ENCODE measurements at places on chromosomes 2 and 18.

DNA sequence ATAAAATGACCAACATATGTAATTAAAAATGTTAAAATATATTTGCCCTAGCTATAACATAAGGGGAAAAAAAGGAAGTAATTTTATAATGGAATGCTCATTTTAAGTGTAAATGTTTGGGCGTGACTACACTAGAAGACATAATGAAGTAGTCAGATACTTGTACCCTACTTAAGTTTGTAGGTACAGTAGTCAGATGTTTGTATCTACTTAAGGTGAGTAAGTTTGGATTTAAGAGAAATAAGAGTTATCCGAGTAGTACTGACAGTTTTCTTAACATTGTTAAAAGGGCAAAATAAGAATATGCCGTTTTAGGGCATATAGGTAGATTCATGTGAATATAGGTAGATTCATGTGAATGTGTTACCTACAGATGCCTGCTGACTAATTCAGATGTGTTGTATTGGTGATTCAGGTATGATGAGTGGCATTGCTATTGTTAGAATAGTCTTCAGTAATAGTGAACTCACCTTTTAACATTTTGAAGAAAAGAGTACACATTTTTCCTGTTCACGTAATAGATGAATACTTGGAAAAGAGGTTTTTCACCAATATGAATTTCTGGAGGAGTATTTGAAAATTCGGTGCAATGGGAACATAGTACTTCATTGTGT, 14.9 kb downstream of the VAPA start:
- DNase-seq = no peak

- DNase-seq = peak; percentile 8
Observed at GRCh38 chr18:5057386-5058348, 139.4 kb downstream of the AKAIN1 start.

GRCh38 chr2:239394346-239394945, 6.4 kb downstream of the HDAC4 start:
- DNase-seq = no peak

DNA sequence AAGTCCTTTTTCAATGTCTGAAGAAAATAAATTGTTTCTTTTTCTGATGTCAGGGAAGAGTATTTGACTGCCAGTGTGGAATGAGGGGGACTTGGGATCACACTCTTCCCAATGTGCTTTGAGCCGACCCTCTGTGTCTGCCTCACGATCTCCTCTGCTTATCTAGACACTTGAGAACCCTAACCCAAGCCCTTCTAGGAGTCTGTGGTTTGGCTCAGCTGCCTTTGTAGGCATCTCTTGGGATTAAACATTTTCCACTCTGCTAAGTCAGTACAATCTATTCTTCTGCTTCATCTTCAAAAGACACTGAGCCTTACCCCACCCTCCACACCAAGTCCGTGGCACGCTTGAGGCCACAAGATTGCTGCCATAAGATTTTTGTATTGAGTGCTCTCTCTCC, 19.4 kb downstream of the FAM110C start:
- no peak for DNase-seq

DNA sequence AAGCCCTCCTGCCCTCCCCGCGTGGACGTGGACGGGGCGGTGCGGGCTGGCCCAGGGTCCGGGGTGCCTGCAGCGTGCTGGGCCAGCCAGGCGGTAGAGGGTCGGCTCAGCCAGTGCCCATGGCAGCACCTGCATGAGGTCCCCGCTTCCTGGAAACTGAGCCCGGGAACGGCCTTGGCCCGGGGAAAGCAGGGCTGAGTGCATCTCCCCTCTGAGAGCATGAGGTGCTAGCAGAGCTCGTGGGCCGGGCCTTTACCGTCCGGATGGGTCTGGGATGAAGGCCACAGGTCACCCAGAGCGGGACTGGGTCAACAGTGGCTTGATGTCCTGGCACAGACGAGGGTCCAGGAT, 39.8 kb downstream of the TSHZ1 start:
- DNase-seq = no peak

GRCh38 chr2:226256709-226257376, 542.8 kb downstream of the IRS1 start:
- no peak for DNase-seq

DNA sequence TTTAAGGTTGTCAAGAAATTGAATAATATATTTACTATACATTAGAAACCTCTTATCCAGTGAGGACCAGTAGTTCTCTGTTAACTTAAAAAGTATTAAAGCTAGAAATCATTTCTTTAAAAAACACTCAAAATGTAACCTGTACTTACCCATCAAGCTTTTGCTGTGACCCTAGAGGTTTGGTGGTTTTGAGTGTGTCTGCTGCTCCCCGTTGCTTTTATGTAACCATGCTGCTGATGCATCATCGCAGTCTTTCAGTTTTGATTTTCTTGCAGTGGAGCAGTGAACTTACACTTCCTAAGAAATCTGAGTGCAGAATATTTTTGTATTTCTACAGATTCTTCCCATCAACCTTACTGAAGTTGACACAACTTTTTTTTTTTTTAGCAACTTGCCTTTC, 34.2 kb downstream of the MRPS9 start:
- DNase-seq = no peak

- DNase-seq = no peak
Observed at GRCh38 chr18:33697498-33697897, 119.5 kb downstream of the ASXL3 start.

- no peak for DNase-seq
Observed at GRCh38 chr2:641872-642815, 35.1 kb downstream of the TMEM18 start.

DNA sequence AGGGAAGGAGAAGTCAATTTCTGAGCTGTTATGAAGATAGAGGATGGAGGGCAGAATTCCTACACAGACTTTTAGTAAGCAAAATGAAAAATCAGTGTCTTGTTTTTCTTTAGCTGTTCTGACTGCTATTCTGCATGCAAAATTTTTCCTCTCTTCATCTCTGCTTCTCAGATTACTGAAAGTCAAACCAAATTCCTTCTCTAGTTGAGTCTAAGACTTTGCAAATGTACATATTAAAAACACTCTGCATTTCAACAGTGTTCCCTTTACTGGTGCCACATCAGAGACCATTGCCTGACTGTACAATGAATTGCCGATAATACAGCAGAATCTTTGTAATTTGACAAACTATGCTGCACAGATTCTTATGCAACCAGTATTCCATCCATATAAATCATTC, 198.8 kb downstream of the EXOC6B start:
- no peak for DNase-seq

GRCh38 chr2:120669121-120669952, 66.3 kb upstream of the GLI2 start:
- DNase-seq = no peak

- DNase-seq = no peak
Observed at GRCh38 chr2:11073776-11074175, 81.5 kb upstream of the SLC66A3 start.

- no peak for DNase-seq
Observed at GRCh38 chr2:236055471-236055870, 112.7 kb downstream of the GBX2 start.

- no peak for DNase-seq
Observed at GRCh38 chr18:79567481-79568147, 112.0 kb upstream of the CTDP1 start.

DNA sequence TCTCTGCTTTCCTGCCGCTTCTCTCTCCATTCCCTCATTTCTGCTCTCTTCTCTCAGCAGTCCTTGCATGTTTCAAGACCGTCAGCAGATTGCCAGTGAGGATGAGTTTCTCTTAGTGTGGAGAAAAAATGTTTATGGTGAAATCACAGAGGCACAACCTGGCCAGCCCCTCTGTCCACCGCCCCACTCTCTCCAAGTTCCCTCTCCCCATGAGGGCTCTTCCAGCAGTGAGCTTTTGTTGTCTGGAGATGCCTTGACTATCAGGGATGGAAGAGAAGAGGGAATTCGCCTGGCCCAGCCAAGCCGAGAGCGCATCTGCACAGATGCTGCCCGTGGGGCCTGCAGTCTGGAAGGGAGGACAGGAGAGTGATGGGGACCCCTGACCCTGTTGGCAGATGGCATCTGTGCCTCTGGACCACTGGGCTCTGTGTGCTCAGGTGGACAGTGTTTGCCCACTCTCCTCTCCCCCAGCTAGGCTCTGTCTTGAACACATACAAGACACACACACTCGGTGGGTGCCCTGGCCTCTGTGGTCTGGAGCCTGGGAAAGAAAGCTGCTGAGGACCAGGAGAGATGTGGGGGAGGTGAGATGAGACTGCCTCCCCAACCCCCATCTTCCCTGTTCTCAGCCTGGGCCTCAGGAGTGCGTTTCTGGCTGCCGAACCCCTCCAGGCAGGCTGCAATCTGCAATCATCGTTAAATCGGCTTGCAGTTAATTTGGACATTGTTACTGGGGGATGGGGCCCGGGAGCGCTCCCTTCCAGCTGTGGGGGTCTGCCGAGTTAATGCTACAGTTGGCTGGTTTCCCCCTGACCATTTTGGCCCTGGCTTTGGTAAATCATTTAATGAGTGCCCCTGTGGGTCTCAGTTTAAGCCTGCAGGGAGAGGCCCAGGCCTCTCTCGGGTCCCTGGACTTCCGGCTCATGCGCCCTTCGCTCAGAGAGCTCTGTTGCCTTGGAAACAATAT, 4.5 kb downstream of the ITM2C start:
- no peak for DNase-seq

- DNase-seq = no peak
Observed at GRCh38 chr2:97693476-97693875, 19.9 kb upstream of the ZAP70 start.

- DNase-seq = no peak
Observed at GRCh38 chr2:152594022-152594766, 123.1 kb downstream of the PRPF40A start.

DNA sequence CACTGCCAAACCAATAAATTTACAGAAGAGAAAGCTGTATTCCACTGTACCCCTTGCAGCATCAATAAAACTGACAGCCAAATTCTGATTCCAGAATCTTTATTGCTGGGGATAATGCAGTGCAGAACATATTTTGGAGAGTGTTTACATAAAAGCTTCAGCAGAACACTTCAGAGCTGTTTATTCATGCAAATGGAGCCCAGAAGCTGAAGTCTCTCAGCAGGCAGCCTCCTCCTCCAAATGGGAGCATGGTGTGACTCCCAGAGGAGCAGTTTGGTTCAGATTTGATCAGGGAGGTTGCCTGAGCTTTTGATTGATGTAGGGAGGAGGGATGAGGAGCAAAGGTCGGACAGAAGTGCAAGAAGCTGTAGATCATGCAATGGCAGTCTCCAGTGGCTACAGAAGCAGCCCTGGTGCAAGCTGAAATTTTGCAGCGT, 22.4 kb downstream of the LHCGR start:
- no peak for DNase-seq

GRCh38 chr2:138531913-138532312, 30.3 kb downstream of the SPOPL start:
- no peak for DNase-seq

DNA sequence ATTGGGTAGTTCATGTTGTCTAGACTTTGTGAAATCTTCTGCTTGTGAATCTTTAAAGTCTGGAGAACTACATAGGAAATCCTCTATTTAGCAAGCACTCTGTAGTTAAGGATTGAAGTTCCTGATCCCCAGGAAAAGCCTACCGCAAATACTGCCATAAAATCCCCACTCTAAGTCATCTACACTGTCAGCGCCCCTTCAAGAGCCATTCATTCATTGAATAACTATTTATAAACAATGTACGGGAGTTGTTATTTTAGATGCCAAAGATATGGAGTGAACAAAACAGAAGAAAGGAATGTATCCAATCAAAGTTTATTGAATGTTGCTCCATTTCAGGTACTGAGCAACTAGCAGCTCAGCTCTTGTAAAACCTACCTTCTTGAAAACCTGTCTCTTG, 36.5 kb upstream of the SLC39A10 start:
- no peak for DNase-seq

GRCh38 chr2:215579809-215580208, 143.9 kb upstream of the FN1 start:
- no peak for DNase-seq

GRCh38 chr2:158346032-158346431, 110.5 kb downstream of the CCDC148 start:
- no peak for DNase-seq

DNA sequence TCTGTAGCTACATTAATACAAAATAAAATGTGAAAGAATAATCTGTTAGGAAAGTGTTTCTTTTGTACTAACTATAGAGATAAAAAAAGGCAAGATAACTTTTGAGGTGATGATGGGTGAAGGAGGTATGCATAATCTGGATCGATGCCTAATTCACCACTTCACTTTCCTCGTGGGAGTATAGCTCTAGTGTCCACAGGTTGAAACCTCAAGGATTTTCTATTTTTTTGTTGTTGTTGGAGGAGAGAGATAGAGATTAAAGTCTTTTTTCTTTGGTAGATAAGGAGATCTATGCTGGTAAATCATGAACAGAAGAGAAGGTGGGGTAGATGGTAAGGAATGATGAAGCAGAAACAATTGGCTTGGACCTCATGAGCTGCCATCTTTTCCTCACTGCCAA, 635.3 kb upstream of the ZEB2 start:
- DNase-seq = no peak

DNA sequence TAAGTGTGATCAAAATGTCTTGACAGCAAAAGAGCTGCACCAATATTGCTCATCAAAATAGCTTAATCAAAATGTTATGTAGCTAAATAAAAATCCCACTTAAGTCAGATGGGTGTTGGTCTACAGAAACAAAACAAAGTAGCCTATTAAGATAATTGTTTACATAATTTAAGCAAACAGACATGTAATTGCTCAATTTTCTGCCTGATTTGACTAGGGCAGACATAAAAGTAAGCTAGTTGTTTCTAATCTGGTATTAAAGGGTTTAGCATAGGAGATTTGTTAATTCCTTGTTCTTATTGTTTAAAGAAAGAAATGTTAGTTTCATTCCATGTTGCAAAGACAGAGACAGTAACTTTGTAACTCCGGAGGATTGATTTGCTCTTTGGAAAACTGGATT, 11.5 kb upstream of the FEZ2 start:
- DNase-seq = no peak

DNA sequence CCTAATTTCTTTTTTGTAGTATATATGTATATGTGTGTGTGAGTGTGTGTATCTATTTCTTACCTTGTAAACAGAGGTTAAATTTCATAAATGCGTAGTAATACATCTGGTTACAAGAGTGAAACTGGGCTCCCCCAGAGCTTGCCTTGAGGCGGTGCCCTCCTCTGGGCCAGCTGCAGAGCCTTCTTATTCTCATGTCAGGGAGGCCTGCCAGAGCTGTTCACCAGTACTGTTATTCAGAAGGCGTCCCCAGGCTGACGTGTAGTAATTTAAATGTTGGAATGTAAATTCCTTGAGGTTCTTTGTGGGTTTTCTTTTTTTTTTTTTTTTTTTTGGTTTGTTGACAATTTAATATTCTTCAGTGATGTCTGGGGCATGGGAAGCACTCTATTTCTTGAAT, 11.2 kb downstream of the COPS8 start:
- DNase-seq = no peak

Data from stimulated activated CD8-positive, alpha-beta memory T cell treated with anti-CD3 and anti-CD28 coated beads, Interleukin-15, amount 100 ng/mL, for 1 hour (primary cell).